Putamen (tissue), 1 donor: ENCODE measurements at places on chromosomes 1 and 21.

- DNase-seq = peak; percentile 56
These were observed 40.7 kb upstream of the PRKACB start for GRCh38 chr1:84103197-84103992.

- no peak for DNase-seq
These were observed 88.8 kb downstream of the TGFBR3 start for GRCh38 chr1:91797164-91797563.

- DNase-seq = no peak
These were observed 2.1 kb upstream of the RD3 start for GRCh38 chr1:211493876-211494653.

DNA sequence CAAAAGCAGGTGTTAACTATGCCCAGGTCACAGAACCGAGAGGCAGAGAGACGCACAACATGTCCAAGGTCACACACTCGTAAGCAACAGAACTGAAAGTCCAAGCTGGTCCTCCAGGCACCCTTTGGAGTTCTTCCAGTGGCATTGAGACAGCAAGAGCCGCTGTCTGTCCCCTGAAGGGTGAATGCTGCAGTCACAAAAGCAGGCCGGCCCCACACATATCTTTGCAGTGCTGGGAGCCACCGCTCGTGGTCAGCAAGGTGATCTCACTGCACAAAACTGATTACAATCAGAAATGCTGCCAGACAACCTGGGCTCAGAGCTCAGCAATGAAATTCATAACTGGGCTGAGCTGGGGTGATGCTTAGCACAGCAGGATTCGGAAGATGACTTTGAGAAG lies 47.4 kb upstream of the RAB4A start:
- DNase-seq = no peak

- no peak for DNase-seq
These were observed 14.6 kb upstream of the C1orf105 start for GRCh38 chr1:172405912-172406311.

GRCh38 chr1:185239861-185240260 lies 77.2 kb downstream of the IVNS1ABP start:
- no peak for DNase-seq
